Stimulated activated CD8-positive, alpha-beta memory T cell treated with anti-CD3 and anti-CD28 coated beads, Interleukin-4, amount 100 ng/mL, for 48 hours (primary cell): ENCODE measurements at places on chromosomes 5 and 9.

- no peak for DNase-seq
These were observed 17.7 kb upstream of the PHYKPL start for GRCh38 chr5:178250263-178250662.

DNA sequence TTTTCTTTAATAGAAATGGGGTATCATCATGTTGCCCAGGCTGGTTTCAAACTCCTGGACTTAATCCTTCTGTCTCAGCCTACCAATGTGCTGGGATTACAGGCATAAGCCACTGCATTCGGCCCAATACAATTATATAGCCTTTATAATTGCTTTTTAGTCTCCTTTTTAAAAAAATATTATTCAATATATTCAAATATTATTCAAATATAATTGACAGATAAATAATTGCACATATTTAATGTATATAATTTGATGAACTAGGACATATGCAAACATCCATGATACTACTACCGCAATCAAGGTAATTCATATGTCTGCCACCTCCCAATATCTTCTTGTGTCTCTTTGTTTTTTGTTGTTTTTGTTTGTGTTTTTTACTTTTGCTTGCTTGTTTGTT is 894.2 kb upstream of the PTPRD start:
- no peak for DNase-seq

- no peak for DNase-seq
These were observed 68.8 kb downstream of the TLR4 start for GRCh38 chr9:117772960-117773359.

DNA sequence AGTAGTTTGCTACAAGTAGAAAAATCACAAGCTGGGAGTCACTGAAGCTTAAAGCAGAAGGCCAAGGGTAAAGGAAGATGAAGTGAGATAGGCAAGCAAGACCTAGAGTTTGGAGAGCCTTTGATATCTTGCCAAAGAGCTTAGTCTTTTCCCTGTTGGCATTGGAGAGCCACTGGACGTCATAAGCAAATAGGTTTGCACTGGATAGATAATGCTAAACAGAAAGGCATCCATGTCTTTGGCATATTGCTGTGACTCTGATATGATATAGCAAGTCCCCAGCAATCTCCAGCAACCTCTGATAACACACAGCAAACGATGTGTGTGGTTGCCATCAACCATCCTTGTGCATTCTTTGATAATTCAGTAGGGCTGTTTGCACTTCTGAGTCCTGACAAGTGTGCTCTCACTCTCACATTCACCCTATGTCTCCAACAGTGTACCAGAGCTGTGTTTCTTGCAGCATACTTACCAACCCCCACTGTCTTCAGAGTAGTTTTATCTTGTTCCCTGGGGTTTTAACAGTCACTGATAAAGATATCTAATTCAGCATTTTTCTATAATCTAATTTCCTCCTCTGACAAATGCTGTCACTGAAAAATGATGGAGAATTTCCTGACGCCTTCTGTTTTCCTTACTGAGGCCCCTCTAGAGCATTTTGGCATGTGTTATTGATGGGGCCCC is 16.9 kb upstream of the FREM1 start:
- no peak for DNase-seq

GRCh38 chr5:142186857-142187594 is 78.4 kb downstream of the NDFIP1 start:
- peak; percentile 25 for DNase-seq

DNA sequence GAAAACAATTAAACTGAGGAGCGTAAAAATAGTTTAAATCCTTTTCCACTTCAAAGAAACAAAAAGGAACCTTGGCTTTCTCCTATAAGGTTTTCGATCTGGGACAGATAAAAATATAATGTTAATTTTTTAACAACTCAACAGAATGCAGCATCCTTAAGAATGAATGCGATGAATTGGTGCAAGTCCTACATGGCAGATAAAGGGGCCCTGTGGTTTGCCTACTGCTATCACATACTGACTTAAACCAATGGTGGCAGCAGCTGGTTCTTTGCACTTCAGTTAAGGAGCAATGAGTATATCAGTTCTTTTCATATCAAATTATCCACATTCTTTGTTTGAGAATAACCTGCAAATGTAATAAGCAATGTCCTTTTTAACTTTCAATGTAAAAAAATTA is 12.4 kb upstream of the TYRP1 start:
- DNase-seq, result no peak

GRCh38 chr5:32740651-32741050 is 29.5 kb downstream of the NPR3 start:
- DNase-seq, result no peak
